ENCODE measurements at places on chromosomes 7 and 10. TPM values are rescaled to one million over a fixed set of nuclear protein-coding genes. Genes with fewer than 3 reads are reported as not detected.

DNA sequence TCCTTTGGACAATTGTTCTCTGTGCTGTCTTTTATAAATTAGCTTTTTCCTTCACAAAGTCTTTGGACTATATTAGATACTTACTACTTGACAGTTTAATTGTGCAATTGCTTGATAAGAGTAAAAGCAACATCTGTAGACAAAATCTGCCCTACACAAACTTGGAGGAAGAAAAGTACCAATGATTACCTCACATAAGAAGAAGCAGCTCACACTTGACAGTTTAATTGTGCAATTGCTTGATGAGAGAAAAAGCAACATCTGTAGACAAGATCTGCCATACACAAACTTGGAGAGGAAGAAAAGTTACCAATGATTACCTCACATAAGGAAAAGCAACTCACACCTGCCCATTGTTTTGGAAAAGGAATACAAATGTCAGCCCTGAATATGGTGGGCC is 17.1 kb upstream of the SCIN start:
- no peak for DNase-seq

- no peak for DNase-seq
Observed at GRCh38 chr7:46660402-46660980, 739.4 kb upstream of the IGFBP3 start.

DNA sequence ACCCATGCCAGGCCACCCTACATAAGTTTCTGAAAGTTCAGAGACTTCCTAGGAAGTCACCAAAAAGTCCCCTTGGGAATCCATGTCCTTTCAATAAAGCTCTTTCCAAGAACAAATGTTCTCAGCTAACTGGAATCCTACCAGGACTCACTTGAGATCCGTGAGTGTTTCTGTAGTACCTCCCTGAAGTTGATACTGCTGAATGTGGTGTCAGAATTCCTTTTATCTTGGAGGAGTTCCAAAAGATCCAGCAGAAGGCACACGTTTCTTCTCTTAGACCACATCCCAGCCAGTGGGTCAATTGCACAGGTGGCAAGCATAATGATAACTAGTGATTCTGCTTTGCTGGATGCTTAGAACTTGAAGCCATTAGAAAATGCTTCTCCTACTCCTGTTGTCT is 689.7 kb upstream of the IGFBP3 start:
- no peak for DNase-seq

DNA sequence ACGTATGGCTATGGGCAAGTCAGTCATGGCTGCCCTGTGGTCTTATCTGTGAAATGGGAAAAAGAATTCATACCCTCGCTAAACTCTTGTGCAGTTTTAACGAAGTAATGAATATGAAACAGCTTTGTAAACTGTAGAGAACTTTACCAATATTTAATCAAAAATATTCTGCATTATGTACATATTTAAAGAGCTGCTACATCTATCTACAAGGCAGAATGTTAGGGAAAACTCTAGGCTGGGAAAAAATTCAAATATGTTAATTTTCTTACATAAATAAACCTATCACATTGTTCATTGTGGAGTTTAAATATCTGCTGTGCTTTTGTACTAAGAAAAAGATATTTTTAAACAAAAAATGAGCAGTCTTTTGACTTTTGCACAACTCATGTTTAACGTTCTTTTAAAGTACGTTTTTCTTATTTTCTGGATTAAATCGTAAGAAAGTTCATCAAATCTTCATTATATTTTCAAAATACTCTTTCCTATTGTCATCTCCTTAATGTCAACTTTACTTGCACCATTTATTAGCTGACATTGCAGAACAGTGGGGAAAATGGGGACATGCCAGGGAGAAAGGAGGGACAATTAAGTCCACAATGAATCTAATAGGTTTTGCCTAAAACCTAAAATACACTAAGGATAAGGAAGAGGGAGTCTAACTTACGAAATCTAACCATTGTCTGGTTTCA is 57.5 kb downstream of the ICA1 start:
- no peak for DNase-seq

Gene TYSND1
- 11.8 TPM for polyA plus RNA-seq

Gene TRIL
- polyA plus RNA-seq = 36.6 TPM

Data from right lung (tissue), 10 donors.